EH (cell line): ENCODE measurements at places on chromosomes 4 and X.

DNA sequence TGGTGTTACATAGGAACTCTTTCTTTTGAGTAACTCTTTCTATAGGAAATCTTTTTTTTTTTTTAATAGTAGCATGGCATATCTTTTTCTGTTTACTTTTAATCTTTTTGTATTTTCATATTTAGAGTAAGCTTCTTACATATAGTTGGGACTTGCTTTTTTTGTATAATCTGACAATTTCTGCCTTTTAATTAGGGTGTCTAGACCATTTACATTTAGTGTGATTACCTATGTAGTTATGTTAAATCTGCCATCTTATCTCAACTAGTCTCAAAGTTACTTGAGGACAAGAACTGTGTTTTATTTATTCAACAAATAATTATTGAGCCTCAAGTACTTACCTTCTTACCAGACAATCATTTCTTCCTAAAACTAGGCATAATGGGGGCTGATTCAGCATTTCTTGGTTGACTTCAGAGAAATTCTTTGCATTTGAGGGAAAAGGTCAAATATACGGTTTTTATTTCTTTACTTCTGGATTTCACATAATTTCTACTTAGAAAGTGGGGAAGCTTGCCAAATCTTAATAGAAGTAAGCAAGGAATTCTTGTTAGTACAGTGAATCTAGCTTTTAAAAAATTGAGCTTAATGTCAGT is 28.6 kb downstream of the MND1 start:
- DNase-seq: no peak

DNA sequence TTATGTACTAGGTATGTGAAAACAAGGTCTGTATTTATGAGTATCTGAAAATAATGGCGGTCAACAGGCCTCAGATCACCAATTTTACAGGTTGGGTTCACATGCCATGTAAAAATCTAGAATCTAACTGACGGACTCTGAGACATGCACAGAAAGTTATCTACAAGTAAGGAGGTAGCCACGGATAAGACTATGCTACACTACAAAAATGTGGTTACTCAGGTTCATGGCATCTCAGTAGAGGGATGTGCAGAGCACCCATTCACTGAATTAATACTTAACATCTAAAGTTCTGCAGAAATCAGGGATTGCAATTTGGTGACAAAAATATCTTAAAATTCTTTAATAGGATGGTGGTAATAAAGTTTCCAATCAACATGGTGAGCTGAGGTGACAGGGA is 155.9 kb downstream of the APBB2 start:
- peak; percentile 79 for DNase-seq

DNA sequence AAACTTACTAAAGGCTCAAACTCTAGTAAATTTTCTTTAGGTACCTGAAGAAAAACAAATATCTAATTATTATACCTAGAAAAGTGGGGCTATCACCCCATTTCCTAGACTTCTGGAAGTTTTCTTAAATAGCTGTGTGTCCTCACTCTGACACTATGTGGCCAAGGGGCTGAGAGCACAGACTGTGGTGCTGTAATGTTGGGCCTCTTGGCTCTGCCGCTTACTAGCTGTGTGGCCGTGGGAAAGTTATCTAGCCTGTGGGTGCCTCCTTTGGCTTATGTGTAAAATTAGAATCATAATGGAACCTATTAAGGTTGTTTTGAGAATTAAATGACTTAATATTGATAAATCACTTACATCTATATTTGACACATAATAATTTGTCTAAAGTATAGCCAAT is 114.4 kb downstream of the SNCA start:
- DNase-seq: no peak

- DNase-seq: no peak
These were observed 51.2 kb downstream of the ENPEP start for GRCh38 chr4:110527156-110527555.

DNA sequence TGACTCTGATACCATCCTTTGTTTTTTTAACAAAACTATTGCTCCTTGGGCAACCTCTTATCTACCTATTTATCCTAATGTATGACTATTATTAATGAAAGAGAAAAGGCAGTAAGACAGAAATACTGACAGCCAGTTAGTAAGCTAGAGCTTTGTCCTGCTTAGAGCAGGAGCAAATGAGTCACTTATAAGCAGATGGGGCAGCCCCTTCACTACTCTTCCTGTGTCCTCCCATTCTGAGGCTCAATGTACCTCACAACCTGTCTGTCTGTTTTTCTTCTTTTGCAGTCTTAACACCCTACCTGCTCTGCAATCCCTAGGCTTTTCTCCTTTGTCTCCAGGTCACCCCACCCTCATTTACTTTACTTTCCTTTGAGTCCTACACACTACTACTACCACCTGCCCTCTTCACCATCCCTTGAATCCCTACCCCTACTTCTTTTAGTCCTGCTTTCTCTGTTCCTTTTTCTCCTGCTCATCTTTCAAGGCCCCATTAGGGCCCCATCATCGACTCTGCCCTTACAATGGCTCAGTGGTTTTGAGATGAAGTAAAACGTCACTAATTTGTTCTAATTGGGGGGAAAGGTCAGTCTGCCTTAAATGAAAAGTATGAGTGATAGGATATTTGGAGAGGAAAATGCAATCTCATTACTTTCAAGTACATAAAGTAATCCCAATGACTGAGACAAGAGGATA is 294.3 kb downstream of the GUCY2F start:
- DNase-seq: no peak

DNA sequence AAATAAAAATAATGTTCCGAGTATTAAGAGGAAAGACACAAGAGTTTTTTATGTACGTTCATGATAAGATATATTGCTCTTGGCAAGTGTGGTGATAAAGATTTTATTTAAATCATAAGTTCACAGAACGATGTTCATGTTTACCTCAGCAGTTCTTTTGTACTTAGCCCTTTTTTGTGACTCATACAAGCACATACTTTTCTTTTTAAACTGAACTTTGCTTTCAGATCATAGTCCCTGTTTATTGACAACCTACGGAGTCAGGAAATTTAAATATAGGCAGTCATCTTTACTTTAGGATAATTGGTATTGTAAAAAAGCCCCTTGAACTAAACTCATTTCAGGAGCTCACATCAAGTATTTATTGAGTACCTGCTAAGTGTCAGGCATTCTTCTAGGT is 1.3 kb upstream of the CTSO start:
- DNase-seq: no peak

GRCh38 chr4:113901994-113902787 is 77.3 kb downstream of the ARSJ start:
- no peak for DNase-seq

DNA sequence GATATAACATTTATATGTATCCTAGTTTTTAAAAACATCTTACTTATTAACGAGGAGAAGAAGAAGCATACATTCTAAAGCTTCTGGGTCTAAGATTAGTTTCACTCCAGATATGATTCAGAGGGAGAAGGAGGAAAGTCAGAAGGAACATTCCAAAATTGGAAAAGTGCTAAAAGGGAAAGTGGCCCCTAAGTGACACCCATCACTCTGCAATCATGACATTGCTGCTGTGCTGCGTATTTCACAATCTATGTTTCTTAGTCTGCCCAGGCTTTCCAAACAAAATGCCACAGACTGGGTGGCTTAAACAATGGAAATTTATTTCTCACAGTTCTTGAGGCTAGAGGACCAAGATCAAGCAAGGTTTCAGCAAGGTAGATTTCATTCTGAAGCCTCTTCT is 72.5 kb upstream of the ATOH1 start:
- DNase-seq: no peak

DNA sequence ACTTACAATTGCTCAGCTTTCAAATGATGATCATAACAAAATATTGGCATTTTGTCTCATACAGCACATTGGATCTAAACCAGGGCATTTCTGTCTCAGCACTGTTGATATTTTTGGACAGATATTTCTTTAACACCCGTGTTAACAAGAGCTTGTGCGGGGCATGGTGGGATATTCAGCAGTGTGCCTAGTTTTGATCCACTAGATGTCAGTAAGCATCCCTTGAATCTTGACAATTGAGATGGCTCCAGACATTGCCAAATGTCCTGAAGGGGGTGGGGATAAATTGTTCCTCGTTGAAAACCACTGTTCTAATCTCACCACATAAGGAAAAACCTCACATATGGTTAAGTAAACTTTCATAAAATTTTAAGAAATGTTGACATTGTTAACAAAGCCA is 806.3 kb downstream of the STIM2 start:
- peak; percentile 2 for DNase-seq

DNA sequence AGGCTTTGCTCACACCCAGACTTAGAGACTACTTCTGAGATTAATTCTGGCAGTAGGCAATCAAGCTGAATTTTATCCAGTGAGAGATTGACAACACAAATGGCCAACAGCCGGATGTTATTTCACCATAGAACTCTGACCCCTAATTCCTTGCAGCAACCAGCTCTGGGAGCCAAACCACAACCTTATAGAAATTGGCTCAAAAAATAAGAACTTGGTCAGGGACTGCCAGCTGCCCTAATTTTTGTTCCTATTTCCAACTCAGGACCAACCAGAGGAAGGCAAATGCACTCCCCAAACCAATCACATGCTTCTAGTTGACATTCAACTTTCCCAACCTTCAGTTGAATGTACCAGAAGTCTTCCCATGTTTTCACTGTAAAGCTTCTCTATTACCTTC is 269.7 kb downstream of the HS3ST1 start:
- DNase-seq: no peak

GRCh38 chr4:39134683-39135306 is 47.5 kb upstream of the WDR19 start:
- peak; percentile 40 for DNase-seq

- DNase-seq: no peak
These were observed 6.2 kb upstream of the HPSE start for GRCh38 chr4:83340692-83341343.

- DNase-seq: no peak
These were observed 172.1 kb downstream of the CBR4 start for GRCh38 chr4:168837922-168838321.

DNA sequence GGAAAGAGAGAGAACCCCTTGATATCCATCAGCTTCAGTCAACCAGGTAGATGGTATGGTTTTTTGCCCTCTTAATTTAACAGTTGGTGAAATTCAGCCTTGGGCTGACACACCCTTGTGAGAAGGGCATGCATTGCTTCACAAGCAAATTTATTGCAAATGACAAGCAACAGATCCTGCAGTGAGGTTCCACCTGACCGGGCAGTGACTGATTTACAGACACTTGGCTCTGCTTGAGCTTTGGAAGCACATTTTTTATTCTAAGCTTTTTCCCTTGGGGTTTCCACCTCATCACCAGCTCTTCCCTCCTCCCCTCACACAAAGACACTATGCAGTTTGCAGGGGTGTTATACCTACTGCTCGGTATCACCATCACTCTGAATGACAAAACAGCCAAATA is 28.3 kb upstream of the SERTM2 start:
- no peak for DNase-seq

DNA sequence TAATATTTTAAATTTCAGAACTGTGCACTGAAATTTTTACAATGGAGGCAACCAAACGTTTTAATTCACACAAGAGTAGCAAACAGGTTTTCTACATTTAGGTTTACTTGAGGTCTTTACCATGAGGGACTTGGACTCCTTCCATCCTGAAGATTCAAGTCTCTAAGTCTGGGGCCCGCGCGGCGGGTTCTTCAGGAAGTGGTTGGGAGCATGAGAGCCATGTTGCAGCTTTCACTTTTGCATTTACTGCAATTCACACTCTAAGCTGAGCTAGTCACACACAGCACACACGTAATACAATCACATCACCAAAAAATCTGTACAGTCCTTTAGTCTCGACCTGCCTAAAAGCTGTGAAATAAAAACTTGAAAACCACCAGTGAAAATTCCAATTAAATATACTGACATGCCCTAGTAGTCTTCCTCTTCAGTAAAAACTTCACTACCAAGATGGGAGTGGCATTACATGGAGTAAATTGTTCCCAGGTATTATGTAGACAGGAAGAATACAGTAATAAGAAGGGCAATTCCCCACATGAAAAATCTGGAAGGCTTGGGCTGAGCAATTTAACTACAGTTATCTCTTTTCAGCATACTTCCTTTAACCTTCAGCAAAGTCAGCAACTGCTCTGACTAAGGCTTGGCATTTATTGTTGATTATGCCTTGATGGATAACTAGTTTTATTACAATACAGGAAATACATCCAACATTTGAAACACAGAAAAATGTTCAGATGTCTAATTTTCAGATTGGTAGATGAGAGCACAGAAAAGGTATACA is 571.1 kb upstream of the DIPK2B start:
- DNase-seq: peak; percentile 83

DNA sequence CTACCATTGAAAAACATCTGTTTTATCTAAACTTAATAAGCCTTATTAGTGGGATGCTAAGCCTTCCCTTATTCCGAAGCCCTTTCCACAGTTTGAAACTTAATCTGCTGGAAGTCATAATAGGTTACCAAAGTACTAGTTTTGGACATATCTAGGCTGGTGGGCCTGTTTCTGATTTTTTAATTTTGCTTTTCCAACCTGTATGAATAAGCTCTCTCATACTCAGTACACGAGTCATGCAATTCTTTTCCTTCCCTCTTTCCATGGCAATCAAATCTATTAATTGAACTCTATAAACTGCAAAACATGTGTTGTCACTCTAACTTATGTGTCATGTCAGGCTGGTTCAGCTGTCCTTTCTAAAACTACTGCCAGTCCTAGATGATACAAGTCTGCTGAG is 91.0 kb downstream of the AMMECR1 start:
- peak; percentile 26 for DNase-seq

- DNase-seq: peak; percentile 80
These were observed 19.4 kb upstream of the YTHDC1 start for GRCh38 chr4:68369142-68369805.

DNA sequence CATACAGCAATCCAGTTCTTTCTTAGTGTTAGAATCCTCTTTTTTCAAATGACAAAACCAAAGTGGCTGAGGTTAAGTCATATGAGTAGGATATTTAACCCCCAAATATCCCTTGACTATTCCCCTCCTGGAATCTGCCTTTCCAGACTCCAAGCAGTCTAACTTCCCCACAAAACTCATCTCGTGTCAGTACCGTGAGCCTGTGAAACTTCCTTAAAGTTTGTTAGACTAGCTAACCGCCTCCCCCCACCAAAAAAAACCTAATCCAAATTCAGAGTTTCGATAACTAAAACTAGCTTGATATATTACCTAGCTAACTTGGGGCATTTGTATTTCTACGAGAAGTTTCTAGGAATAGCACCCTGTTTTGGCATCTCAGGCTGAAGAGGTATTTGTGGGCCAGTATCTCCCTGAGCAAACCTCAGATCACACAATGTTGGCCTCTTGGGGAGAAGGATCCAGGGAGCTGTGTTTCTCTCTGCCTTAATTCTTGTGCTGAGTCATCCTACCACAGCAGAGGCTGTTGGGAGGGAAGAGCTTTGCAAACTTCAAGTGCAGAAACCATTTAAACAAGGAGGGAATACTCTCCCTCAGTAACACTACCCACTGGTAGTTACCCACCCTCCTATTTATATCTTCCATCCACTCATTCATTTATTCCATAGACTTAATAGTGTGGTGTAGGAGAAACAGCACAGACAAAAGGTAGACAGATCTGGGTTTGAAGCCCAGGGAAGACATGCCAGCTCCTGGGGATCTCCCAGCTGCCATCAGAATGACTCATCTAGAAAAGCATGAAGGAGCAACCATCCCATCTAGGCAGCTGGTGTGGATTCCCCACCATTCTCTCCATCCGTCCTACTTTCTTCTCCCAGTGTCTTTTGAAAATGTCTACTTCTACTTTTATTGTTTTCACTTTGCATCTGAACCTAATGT is 39.3 kb upstream of the TXK start:
- peak; percentile 90 for DNase-seq

GRCh38 chr4:173243321-173243720 is 74.7 kb downstream of the GALNT7 start:
- DNase-seq: peak; percentile 68
